ENCODE measurements at places on chromosomes 16 and 17.

- peak; percentile 1 for DNase-seq
Observed at GRCh38 chr16:49592546-49593423, 219.2 kb downstream of the C16orf78 start.

DNA sequence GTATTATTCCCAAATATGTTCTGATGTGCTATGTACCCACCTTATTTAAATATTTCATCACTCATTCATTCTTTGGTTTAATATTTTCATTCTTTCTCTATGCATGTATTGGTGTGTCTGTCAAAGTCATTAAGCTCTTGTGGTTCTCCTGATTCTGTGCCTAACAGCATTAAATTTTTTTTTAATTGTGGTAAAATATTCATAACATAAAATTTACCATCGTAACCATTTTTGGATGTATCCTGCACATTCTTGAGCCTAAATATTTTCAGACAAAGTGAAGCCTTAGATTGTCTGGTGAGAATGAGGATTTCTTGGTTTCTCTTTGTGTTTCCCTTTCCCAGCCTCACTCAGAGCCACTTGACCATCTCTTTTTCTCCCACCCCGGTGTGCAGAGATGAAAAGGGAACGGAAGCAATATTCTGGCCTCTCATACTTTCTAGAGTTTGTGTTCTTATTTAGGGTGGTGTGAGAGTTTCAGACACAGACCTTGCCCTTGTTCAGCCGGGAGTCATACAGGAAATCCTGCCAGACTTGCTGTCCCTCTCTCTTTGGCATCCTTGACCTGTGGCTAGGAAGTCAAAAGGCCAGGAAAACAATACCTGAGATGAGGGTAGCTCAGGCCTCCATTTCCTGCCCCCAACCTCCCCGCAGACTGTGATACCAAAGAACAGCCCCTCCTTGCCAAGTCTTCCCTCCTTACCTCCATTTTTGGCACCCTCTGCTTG, 4.9 kb downstream of the CCL5 start:
- no peak for DNase-seq

- peak; percentile 43 for DNase-seq
Observed at GRCh38 chr17:21034340-21035235, 8.2 kb downstream of the USP22 start.

GRCh38 chr17:71703701-71704100, 417.1 kb upstream of the SOX9 start:
- DNase-seq, result no peak

DNA sequence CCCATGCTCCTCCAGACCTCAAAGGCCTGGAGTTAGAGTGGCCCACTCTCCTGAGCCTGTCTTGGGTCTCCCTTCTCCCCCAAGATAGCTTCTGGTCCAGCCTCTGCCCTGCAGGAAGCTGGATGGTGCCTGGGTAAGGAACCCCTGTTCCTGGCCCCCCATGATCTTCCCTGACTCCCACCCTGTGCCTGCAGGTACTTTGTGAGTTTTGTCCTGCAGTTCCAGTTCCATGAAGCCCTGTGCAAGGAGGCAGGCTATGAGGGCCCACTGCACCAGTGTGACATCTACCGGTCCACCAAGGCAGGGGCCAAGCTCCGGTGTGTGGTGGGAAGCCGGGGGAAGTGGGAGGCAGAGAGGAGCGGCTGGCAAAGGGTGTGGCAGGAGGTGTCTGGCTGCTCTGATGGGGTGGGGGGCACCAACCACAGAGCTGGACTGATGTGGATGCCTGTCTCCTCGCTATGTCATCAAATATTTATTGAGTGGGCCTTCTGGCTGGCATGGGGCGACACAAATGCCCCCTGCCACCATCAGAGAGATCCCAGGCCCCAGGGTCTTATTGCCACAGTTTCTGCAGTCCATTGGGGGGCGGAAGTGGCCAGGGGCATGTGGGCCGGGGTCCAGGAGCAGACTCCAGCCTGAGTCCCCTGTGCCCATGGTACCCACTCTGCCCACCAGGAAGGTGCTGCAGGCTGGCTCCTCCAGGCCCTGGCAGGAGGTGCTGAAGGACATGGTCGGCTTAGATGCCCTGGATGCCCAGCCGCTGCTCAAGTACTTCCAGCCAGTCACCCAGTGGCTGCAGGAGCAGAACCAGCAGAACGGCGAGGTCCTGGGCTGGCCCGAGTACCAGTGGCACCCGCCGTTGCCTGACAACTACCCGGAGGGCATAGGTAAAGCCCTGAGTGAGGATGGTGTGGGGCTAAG, 7.1 kb downstream of the ACE start:
- no peak for DNase-seq

DNA sequence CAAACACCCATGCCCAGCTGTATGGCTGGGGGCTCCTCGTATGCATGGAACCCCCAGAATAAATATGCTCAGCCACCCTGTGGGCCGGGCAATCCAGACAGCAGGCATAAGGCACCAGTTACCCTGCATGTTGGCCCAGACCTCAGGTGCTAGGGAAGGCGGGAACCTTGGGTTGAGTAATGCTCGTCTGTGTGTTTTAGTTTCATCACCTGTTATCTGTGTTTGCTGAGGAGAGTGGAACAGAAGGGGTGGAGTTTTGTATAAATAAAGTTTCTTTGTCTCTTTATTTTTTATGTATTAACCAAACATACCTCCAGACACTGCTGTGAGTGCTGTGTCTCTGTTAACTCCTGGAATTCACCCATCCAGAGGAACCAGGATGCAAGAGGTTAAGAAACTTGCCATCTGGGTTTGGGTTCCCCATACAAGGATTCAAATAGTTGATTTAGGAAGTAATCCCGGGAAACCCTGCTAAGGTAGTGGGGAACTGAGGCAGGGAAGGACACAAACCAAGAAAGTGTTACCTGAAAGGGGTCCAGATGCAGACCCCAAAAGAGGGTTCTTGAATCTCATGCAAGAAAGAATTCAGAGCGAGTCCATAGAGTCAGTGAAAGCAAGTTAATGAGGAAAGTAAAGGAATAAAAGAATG, 37.4 kb upstream of the IL21R start:
- DNase-seq, result no peak

DNA sequence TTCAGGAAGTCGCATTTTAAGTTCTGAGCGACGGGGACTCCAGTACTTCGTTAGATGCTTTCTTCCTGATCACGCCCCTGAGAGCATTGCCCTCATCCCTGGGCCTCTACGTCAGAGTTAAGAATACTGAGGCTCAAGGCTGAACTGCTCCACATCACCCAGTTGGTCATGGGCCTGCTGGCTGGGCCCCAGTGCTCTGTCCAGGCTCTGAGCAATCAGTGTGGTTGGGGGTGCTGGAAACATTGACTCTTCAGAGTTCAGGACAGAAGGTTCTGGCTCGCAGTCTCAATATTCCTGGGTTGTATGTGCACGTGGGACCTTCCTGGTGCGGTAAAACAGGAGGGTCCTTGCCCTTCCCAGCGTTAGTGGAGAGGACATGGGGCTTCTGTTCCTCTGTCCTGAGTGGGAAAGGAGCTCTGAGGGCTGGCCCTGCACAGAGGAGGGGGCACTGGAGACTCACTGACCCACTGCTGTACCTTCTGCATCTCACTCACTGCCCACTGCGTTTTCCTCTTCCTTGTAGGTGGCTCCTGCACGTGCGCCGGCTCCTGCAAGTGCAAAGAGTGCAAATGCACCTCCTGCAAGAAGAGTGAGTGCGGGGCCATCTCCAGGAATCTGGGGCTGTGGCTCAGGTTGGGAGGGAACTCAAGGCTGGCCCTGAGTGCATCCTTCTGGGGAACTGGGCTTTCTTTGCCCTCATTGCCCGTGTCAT, 518 bp downstream of the MT1E start:
- no peak for DNase-seq

- no peak for DNase-seq
Observed at GRCh38 chr16:66924527-66925321, 611 bp downstream of the RRAD start.

- no peak for DNase-seq
Observed at GRCh38 chr16:89257757-89258465, 40.4 kb downstream of the ZNF778 start.

DNA sequence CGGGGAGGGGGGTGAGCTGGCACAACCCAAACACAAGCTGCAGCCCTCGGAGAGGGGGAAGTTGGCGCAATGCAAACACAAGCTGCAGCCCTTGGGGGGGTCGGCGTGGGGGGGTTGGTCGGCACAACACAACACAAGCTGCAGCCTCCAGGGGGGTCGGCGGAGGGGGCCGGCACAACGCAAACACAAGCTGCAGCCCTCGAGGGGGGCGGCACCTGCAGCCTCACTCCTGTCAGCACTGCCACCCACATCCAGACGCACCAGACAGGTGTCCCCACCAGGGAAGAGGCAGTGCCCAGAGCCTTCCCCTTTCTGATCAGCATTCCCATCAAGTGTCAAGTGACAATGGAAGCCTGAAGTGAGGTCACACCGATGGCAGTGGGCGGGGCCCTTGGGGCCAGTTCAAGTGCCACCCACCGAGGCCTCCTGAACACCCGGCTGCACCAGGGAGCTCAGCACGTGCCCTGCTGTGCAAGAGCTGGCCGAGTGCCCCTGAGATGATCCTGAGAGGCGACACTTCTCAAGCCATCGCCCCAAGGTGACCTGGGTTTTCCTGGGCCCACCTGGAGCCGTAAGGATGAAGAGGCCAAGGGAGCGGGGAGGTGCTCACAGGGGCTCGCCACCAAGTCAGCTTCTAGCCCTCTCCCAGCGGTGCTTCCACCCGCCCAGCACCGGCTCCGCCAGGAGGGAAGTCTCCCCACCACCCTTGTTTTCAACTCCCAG, 59.3 kb downstream of the KLHDC4 start:
- no peak for DNase-seq

- peak; percentile 14 for DNase-seq
Observed at GRCh38 chr17:82388223-82388921, 16.8 kb downstream of the UTS2R start.

DNA sequence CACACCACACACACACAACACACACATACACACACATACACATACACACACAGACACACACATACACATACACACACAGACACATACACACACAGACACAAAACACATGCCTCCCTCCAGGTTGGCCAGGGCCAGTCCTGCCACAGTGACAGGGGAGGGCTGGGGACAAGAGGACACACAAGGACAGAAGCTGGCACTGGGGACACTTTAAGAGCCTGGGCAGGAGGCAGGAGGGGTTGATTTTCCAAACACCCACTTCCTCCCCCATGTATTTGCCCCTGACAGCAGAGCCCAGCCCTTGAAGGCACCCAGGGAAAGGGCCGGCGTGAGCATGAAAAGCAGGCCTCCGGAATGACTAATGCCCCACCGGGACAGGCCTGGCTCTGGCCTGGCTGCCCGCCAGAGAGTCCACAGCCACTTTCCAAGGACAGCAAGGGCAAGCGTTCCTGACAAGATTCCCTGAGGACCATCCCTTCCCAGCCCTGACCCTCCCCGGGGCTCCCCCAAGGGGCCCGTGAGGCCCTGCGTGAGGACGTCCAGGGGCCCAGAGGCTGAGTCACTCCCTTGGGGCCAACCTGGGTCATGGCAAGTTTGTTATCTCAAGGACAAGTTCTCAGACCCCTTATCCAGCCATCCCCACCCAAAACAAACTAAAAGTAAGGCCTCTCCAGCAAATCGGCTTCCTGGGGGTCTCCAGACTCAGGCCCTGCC, 235.6 kb downstream of the ZNF423 start:
- DNase-seq, result no peak

DNA sequence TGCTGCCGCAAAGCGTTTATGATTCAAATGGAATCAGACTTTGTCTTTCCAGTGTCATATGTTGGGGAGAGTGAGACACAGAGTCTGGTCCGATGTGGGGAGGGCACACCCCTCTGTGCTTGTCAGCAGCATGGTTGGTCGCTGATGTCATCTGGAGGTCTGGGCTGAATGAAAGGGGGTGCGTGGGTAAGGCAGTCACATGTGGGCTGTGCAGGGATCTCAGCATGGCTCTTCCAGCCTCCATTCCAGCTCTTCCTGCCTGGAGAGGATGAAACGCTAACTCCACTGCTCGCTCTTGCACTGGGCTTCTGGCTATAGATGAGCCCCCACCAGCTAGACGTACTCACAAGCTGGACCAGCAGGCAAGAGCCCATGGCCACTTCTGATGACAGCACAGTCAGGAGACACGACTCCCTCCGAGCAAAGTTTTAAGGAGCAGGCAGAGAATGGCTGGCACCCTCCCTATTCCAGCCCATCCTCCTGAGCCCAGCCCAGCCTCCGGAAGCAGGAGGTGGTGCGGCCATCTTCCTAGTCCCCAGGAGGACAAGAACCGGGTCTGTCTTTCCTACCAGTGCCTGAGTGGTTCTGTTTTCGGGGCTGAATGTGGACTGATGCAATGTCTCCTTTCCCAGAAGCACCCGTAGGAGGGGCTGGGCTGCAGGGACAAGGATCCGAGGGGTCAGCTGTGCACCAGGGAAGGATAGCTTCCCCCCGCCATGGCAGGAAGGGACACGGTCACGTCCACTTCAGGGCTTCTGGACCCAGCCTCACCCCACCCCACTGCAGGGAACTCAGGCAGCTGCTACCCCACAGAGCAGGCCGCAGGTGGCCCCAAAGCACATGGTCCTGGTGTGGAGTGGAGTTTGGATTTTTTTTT, 41.5 kb upstream of the CBFA2T3 start:
- no peak for DNase-seq

- DNase-seq, result no peak
Observed at GRCh38 chr16:11417487-11417886, 72.2 kb downstream of the RMI2 start.

DNA sequence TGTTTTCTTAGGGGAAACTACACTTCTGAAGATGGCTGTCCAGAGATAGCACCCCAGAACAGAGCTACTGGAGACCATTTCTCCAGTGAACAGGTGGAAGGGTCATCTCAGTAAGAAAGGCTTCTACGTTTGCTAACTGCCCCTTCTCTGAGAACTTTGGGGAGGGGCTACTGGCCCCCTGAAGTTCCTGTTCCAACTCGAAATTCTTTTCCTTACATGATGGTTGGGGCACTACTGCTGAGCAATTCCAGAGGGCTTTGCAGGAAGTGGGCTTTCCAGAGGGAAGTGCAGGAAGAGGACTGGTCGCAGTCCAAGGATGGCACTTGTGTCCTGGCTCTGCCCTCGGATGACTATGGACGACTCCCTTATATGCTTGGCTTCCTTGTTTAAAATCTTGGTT, 31.2 kb downstream of the TOM1L2 start:
- no peak for DNase-seq

- DNase-seq, result no peak
Observed at GRCh38 chr16:60318486-60318885, 1584.4 kb upstream of the GOT2 start.

- no peak for DNase-seq
Observed at GRCh38 chr16:74607962-74608356, 1.0 kb upstream of the GLG1 start.

DNA sequence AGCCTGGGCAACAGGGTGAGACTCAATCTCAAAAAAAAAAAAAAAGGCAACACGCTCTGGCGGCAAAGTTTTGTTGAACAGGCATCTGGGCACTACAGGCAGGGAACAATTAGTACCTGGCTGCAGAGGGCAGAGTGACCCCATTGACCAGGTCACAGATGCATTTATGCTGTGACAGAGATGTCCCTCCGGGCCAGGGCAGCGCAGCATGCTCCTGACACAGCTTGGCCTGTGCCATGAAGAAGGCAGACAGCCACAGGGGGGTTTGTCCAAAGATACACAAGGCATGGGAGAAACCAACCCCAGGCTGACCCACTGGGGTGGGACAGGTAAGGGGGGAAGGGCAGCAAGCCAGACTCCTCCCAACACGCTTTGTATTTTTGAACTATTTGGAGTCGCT, 7.7 kb upstream of the SRRM2 start:
- no peak for DNase-seq

Data from OCI-M1 (cell line).